NCI-H510A (cell line): ENCODE measurements at places on chromosomes 11 and 22.

GRCh38 chr11:31801298-31801702, 9.8 kb downstream of the PAX6 start:
- no peak for DNase-seq

DNA sequence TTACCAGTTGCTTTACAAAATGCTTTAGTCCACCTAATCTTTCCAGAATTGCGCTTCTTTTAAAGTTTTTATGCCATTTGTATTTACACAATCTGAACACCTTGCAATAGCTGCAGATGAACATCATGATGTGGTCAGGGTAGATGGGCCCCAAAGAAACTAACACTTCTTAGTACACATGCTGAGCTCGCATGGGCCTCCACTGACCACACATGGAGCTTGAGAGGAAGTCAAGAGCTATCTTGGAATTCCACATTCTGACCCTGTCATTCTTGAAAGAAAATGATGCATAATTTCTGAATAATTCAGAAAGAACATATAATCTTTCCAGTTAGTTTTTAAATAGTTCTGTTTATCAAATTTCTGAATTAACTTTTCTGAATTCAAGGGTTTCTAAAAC, 7.7 kb downstream of the LIPT2 start:
- DNase-seq: no peak

GRCh38 chr22:50252082-50253045, 1.3 kb upstream of the HDAC10 start:
- no peak for DNase-seq

DNA sequence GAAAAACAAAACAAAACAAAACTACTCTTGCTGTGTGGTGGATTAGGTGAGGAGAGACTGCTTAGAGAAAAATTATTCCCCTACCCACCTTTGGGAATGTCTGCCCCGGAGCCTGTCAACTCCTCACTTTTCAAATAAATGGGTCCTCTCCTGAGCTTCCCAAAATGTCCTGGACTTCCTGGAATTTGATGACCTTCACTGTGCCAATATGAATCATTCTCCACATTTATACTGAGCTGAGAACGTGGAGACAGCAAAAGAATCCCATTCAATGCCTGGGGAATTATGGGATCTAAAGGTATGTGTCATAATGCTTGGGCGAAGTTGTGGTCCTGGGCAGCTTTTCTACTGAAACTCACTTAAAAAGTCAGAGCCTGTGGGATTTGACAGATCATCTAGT, 136.8 kb downstream of the KIF18A start:
- no peak for DNase-seq

DNA sequence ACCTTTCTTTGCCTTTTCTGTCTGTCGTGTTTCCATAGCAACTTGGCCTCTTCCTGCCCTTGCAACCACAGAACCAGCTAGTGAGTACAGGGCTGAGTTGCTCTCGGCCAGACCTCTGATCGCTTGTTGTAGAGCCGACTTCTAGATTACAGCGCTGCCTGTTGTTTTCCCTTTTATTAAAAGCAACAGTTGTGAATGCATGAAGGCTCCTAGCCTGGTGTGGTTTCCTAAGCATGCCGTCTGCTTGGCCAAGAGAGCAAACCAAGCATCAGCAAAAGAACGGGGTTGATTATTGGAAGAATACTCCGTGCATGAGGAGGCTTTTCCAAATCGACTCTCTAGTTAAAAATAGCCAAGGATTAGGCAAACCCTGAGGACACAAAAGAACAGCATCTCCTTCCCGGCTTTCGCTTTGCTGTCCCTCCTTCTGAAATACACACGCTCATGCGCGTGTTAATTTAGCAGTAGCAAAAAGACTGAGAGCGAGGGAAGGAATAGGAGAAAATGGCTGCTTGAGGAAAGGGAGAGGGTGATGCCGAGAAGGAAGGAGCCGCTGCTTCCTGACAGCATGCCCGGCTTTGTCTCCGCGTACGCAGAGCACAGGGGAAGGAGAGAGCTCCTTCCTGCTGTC, 71.5 kb upstream of the TTC12 start:
- DNase-seq: no peak
